ENCODE measurements at places on chromosomes 5 and 9. TPM values are rescaled to one million over a fixed set of nuclear protein-coding genes. Genes with fewer than 3 reads are reported as not detected.

The PCA3 gene
- total RNA-seq: not detected

The IRX2 gene
- not detected for total RNA-seq

GRCh38 chr9:36125062-36125855, 11.3 kb upstream of the GLIPR2 start:
- DNase-seq: no peak

DNA sequence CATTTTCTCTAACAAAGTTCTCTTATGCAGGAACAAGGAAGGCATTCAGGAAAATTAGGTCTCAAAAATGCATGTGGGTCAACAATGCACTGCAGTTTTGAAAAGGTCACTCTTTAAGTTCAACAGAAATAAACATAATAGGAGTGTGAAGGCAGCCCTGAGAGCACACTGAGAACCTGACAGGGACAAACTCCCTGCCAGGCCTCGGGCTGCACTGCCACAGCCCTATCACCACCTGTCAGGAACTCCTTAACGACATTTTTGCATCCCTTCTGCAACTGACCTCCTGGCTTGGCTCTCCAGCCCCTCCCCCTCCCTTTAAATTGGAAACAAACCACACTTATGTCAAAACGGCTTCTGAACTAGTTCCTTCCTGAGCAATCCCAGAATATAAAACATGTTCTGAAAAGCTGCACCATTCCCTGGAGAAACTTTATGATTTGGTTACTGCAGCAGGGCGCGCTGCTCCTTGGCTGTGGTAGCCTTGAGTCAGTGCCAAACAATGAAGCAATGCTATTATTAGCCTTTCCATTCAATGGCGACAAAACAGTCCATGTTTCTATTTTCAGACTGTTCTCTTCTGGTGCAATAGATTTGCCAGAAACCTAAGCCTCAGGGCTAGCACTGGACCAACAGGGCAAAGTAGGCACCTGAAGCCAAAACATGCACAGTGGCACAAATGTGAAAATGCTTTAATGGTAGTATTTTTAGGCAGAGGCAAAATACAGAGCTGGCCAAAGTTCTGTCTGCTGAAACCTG, 160.1 kb upstream of the ZNF608 start:
- DNase-seq: peak; percentile 77

DNA sequence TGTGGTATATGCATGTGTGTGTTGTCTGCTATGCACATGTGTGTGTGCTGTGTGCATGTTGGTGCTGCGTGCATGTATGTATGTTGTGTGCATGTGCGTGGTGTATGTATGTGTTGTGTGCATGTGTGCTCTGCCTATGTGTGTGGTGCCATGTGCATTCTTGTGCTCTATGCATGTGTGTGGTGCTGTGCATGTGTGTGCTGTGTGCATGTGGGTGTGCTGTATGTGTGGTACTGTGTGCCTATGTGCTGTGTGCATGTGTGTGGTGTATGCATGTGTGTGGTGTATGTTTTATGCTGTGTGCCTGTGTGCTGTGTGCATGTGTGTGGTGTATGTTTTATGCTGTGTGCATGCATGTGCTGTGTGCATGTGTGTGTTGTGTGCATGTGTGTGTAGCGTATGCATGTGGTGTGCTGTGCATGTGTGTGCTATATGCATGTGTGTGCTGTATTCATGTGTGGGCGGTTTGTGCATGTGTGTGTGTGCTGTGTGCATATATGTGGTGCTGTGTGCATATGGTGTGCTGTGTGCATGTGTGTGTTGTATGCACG, 4.7 kb upstream of the RASGEF1C start:
- DNase-seq: no peak

DNA sequence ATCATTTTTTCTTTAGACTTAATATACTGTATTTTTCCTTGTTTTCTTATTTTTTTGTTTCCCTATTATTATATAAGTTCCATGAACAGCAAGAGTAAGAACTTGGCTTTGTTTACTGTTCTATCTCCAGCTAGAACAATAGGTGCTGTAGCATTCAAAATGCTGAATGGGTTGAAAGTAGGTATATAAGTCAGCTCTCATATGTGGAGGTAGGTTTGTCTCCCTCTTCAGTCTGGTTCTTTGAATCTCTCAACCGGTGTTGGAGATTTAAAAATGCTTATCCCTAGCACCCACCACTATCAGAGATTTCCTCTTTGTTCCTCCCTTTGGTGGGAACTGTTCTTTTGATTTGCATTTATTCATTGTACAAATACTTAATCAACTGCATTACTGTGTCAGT, 87.5 kb upstream of the FSD1L start:
- DNase-seq: no peak

DNA sequence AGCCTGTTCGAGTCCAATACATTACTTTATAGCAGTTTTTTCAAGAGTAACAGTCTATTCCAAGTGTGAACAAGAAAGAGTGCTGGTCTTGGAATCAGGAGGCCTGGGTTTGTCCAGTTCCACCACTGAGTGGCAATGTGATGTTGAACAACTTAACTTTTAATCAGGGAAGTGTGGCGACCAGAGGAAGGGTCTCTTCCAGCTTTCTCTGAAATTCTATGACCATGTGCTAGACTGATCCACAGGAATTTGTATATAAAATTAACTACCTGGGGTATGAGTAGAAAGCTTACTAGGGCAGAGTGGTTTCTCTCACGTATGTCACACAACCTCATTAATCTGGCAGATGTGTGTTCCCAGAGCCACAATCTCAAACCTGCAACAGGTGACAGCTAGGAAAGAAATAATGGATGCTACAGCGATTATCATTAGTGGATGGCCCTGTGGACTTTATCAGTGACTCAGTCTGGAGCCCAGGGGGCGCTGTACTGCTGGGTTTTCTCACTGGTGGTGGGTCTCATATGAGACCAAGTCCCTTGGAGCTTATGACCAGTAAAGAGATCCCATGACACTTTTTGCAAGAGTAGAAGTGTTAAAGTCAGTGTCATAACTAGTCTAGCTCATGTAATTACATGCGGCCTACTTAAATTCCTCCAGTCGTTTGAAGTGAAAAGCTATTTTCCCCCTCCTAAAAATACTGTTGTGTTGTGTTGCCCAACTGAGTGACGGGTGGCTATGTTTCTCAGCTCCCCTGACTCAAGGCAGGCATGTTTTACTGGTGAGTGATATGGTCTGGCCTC, 116.5 kb downstream of the GDNF start:
- no peak for DNase-seq

DNA sequence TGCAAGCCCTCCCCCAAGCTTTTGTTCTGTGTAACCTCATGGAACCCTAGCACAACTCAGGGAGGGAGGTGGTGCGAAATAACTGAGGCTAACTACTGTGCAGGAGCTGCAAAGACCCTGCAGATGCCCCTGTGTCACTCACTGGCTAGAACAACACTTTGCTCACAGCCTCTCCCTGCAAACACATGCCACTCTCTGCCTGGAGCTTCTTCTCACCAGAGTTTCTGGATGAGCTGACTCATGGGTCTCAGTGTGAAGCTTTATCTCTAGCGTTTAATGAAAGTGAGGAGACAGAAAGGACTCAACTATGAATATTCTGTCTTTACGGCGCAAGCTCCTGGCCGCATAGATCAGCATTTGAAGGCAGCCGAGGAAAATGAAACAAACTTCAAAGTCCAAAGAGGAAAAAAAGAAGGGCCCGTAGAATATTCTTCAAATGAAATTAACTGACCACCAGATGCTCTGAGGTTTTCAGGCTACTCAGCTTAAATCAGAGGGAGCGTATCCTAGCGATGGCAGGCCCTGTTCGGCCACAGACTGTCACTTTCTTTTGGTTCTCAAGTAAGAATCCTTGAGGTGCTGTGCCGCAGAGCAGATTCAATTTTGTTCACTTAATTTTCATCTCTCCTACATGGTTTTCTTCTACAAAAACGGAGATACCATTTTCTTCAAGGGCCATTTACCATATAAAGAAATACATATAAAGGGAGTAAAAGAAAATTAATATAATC, 77.7 kb upstream of the TAS2R1 start:
- DNase-seq: no peak

- no peak for DNase-seq
Observed at GRCh38 chr9:8627976-8628679, 828.5 kb upstream of the DMAC1 start.

Data from tibial nerve (tissue), 4 donors.